ENCODE measurements at places on chromosomes 13 and 19.

GRCh38 chr13:32515246-32515645 is 23.3 kb downstream of the N4BP2L2 start:
- no peak for DNase-seq

GRCh38 chr19:31270897-31271296 is 78.3 kb downstream of the TSHZ3 start:
- no peak for DNase-seq

DNA sequence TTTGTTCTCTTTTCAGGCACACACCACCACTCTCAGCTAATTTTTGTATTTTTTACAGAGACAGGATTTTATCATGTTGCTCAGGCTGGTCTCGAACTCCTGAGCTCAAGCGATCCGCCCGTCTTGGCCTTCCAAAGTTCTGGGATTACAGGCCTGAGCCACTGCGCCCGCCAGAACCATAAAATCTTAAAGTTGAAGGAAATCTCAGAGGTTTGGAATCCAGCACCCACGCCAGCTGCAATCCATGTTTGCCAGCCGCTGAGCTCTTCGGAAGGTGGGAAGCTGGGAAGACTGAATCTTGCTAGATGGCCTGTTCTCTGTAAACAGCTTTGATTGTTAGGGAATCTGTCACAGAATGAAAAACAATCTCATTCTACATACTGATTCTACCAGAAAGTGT is 38.5 kb downstream of the SPATA13 start:
- DNase-seq, result no peak

DNA sequence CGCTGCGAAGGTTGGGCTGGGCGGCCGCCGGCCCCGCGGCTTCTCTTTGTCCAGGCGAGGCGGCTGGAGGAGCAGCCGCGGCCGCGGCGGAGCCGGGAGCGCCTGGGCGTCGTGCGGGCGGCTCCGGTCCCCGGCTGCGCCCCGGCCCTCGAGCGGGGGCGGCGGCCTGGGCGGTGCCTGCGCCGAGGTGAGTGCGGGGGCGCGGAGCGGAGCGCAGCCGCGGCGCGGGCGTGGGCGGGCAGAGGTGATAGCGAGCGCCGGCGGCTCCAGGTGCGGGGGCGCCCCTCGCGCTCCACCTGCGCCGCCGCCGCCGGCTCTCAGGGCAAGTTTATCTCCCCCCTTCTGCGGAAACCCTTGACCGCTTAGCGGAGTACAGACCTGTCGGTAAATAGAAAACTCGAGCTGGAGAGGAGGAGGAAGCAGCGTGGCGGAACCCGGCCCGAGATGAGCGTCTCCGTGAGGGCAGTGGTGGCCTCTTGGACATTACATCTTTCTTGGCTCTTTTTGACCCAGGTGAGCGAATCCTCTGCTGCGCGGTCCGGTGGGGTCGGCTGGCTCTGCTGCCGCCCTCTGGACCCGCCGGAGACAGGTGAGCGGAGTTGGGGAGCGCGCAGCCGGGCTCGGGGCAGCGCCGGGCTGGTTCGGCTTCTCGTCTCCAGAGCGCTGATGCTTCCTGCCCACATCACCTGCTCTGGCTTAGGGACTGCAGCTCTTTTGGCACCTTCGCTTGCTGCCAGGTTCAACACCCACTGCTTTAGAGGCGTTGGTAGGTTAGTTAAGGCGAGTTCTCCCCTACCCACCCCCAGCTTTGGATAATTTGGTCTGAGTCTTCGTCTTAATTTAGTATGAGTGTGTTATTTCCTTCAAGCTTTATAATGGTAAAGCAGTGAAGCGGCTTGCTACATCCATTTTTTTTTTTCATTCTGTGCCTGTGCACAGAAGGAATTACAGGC is at the start of gene MTUS2:
Gene MTUS2, plus strand, starts transcription at position 241 of the 953 bp plus-strand sequence.
- DNase-seq, result no peak

DNA sequence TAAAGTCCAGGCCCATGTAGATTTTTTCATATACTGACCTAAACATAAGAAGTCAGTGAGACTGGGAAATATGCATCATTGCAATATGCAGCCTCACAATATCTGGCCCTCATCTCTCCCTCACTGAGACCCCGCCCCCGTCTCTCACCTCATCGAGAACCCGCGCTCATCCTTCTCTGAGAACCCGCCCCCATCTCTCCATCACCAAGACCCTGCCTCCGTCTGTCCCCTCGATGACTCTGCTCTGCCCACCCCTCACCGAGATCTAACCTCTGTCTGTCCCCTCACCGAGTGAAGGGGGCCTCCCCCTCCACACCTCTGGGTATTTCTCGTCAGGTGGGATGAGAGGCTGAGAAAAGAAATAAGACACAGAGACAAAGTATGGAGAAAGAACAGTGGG is 20.5 kb upstream of the ZNF846 start:
- DNase-seq, result no peak

DNA sequence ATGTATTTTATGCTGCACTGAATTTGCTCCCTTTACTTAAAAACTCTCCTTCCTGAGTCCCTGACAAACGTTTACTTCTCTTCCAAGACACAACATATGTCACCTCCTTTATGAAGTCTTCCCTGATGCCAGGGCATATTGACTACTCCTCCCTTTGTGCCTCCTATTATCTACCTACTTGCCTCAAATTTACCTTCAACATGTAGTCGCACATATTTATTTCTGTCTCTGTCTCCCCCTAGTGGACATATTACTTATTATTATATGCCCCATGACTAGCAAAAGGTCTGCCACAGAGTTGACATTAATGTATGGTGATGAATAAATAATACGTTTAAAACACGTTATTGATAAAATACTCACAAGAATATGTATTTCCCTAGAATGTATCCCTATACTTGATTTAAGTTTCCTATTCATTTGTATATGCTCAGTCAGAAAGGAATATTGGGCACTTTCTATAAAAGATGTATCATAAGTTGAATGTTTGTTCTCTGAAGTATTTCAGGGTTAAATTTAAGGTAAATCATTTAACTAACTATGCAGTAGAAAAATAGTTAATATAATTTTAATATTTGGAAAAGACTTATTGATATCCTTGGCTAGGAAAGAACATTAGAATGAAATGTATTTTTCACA is 250.3 kb upstream of the ATXN8OS start:
- DNase-seq, result peak; percentile 49

GRCh38 chr13:25042151-25042865 is 53.6 kb upstream of the PABPC3 start:
- DNase-seq, result no peak

- no peak for DNase-seq
Measured at GRCh38 chr13:44045180-44045562, 165.5 kb downstream of the LACC1 start.

DNA sequence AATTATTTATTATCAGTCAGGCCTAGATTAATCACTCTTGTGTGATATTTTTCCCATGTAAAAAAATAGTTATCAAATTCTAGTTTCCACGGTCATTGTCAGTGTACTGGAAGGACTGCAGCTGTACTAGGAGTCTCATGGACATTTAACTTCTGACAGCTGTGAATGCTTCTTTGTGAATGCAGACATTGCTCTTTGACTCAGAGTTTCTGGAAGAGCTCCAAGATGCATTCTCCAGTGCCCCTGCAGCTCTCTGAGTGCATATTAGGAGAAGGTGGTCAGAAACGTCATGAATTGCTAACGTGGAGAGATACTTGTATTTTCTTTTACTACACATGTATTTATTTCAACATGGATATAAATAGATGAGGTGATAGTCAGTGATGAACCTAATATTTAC is 9.7 kb upstream of the SLITRK5 start:
- DNase-seq, result peak; percentile 56

DNA sequence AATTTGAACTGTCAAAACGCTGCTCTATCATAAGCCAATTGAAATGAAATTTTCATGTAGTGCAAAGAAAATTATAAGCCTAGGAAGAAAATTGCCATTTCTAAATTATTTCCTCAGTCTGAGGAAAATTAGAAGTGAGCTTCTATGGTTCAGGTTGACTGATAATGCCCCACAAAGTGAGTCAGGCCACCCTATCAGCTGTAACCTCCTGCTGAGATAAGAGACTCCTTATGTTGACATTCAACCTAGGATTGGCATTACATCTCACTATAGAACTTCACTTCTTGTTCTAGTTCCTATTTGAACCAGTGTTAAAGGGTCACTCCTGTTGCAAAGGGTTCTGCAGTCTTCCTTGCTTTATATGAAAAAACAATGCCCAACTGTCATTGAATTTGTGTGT is 32.6 kb upstream of the RFC3 start:
- peak; percentile 17 for DNase-seq

GRCh38 chr13:74306496-74306895 is 172.3 kb upstream of the KLF12 start:
- no peak for DNase-seq

GRCh38 chr19:55675661-55676354 is 782 bp downstream of the EPN1 start:
- no peak for DNase-seq

DNA sequence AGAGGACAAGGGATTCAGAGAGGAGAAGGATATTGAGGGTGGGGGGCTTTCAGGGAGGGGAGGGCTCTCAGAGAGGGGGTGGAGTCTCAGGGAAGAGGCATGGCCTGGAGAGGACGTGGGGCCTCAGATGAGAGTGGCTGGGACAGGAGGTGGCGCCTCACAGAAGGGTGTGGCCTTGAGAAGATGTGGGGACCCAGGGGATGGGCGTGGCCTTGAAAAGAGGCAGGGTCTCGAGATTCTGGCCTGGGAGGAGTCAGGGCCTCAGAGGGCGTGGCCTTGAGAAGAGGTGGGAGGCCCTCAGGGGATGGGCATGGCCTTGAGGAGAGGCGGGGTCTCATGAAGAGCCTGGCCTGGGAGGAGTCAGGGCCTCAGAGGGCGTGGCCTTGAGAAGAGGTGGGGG is 23.7 kb upstream of the TNFSF14 start:
- DNase-seq, result no peak

GRCh38 chr13:75587679-75588078 is 38.1 kb downstream of the UCHL3 start:
- DNase-seq, result no peak

DNA sequence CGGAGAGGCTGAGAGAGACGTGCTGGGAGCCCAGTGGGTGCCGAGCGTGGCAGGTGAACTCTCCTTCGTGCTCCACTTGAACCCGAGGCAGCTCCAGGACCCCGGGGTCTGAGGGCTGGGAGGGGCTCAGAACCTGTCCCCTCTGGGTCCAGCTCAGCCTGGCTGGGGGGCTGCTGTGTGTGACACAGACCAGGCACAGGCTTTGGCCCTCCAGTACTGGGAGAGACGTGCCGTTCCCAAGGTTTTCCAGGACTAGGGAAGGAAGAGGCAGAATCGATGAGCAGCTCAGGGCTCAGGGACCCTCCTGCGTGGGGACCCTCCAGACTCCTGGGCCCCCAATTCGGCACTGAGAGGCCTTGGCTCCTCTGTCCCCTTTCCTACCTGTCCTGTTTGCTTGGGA is 2.3 kb downstream of the SIGLEC10 start:
- no peak for DNase-seq

GRCh38 chr13:34779171-34779570 is 162.9 kb upstream of the NBEA start:
- no peak for DNase-seq

DNA sequence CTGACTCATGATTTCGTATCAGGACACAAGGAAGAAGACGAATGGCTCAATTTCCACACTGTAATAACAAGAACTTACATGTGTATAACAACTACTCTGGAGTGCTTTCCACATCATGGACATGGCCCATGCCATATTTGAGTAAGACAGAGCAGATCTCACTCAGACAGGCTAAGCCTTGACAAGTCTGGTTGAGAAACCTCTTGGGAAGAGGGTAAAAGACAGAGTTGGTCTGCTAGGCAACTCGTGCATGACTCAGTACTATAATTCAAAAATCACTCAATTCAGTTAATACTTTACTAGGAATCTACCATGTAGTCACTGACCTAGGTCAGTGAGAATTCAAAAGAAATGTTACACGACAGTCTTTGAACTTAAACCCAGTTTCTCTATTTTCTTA is 5.7 kb upstream of the THSD1 start:
- DNase-seq, result peak; percentile 94

DNA sequence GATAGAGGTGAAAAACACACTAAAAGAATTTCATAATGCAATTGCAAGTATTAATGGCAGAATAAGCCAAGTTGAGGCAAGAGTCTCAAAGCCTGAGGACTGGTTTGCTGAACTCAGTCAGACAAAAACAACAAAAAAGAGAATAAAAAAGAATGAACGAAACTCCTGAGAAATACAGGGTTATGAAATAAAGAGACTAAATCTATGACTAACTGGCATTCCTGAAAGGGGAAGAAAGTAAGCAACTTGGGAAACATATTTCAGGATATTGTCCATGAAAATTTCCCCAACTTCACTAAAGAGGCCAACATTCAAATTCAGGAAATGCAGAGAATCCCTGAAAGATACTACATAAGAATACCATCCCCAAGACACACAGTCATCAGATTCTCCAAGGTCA is 47.8 kb downstream of the UBL3 start:
- DNase-seq, result no peak

DNA sequence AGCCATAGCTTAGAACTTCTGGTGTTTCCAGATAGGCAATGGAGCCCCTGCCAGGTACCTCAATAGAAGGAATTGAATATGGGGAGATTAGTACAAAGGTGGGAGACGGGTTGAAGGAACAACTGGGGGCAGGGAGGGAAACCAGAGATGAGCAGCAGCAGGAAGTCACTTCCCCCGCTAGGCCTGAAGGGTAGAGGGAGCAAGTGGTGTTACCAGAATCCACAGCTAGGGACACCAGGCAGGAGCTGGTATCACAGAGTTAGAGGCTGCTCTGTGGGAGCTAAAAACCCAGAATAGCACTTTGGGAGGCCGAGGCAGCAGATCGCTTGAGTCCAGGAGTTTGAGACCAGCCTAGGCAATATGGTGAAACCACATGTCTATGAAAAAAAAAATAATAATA is 15.3 kb upstream of the HNRNPUL1 start:
- no peak for DNase-seq

- no peak for DNase-seq
Measured at GRCh38 chr19:9166846-9167245, 11.9 kb upstream of the OR7D2 start.

- DNase-seq, result no peak
Measured at GRCh38 chr13:34409496-34410182, 532.4 kb upstream of the NBEA start.

- DNase-seq, result no peak
Measured at GRCh38 chr13:98467263-98467985, 109.5 kb downstream of the STK24 start.

- no peak for DNase-seq
Measured at GRCh38 chr13:104847922-104848321, 1687.5 kb downstream of the EFNB2 start.

GRCh38 chr13:34230271-34230670 is 412.3 kb downstream of the RFC3 start:
- no peak for DNase-seq

- DNase-seq, result no peak
Measured at GRCh38 chr13:43150369-43151207, 127.2 kb downstream of the DNAJC15 start.

All from RCC 7860 (cell line).